ENCODE measurements at places on chromosomes 5 and 9.

GRCh38 chr9:103734471-103734870 is 359.6 kb upstream of the SMC2 start:
- DNase-seq = no peak

GRCh38 chr9:38227061-38227540 is 158.1 kb upstream of the SHB start:
- DNase-seq = peak; percentile 84

DNA sequence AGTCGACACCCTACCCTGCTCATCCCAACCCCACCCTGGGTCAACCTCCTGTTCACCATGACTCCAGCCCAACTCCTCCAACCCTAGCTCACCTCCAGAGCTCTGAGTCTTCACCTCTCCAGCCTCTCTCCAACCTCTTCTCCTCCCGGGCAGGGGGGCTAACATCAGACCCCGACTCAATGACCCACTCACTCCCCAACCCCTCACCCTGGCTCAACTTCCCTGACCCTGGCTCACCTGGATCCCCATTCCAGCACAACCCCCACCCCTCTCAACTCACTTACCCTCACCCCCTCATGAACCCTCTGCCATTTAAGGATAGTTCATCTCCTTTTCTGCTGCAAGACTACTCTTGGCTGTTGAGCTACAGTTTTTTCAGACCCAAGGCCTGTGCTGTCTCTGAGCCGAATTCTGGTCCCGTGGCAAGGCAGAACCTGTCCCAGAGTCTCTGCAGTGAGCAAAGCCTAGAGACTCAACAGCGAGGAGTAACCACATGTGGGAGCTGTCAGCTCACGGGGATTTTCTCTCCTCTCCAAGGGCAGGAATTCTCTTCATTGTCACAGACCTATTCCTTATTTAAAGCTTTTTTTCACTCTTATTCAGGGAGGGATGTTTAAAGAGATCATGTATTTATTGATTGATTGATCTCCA is 29.8 kb downstream of the ANKRD33B start:
- peak; percentile 27 for DNase-seq

DNA sequence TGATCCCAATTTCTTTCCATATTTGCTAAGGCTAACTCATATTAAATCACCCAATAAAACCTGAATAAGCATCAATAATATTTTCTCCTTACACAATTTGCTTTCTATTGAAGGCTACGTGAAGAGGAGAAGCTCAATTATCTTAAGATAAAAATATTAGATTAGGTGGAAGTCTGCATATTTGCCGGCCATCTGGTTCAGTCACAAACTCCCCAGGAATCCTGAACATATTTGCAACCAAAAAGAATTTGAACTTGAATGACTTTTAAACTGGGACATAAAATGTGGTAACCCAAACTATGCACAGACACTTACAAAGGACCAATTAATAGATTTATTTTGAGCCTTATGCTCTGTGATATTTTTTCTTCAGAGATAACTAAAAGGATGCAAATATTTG is 92.3 kb downstream of the HAPLN1 start:
- peak; percentile 7 for DNase-seq

- no peak for DNase-seq
Measured at GRCh38 chr5:17196697-17197096, 20.7 kb upstream of the BASP1 start.

DNA sequence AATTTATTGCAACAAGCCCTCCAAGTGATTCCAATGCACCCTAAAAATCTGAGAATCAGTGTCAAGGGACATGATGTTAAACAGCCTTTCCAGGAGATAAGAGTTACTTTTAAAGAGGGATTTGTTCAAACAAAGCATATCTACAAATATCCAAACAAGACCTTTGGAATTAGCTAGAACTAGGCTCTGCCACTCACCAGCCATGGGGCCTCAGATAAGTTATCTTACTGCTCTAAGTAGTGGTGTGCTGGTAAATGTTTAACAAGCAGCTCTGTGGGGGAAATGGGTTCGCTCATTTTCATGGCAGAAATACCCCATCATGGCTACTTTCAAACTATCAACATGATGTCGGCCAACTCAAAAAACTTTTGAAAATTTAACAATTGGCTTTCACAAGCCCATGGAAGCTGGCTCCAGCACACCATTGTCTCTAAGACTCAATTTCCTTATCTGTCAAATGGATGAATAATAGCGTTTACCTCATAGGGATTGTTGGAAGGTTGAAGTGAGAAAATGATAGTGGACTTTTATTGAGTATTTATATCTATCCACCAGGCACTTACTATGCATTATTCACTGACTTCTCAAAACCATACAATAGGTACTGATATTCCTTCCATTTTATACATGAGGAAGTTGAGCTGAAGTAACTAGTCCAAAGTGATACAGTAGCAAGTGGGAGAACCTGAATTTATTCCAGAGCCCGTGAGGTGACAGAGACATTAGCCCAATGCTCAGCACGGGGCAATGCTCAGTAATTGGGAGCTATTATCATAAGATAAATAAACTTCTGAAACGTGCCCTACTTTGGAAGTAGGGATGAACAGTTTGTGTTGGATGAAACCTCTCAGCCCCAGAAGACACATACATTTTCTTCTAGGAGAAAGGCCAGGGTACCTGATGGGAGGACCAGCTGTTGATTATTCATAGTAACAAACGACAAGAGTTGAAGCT is 43.2 kb downstream of the SH3RF2 start:
- DNase-seq = peak; percentile 73

- DNase-seq = peak; percentile 84
Measured at GRCh38 chr9:35000535-35001284, 11.2 kb downstream of the DNAJB5 start.

DNA sequence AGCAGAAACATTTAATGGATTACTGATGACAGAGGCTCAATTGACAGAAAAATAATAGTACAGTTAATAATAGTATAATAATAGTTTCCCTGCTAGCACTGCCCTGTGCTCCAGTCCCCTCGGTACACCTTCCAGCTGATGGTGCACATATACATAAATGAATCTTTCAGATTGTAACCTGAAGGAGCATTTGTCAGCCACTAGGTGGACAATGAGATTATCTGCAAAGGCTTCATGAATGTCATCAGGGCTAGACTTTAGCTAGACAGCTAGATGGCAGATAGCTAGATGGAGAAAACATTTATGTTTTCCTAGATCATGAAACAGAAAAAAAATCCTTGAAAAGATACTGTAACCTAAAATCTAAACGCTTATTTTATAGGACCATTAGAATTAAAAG is 304.4 kb upstream of the SMC2 start:
- DNase-seq = peak; percentile 46
